ENCODE measurements at places on chromosomes 5 and 9. TPM values are rescaled to one million over a fixed set of nuclear protein-coding genes. Genes with fewer than 3 reads are reported as not detected.
A peak's percentile ranks its signal among the peaks of the same experiment; 100 is the strongest.

GRCh38 chr9:28135549-28135948 is 562.3 kb upstream of the C9orf72 start:
- no peaks in the 10 kb centered on the region for H3K4me1 ChIP-seq
- H3K36me3 ChIP-seq: no peaks in the 10 kb centered on the region
- H3K27me3 ChIP-seq: no peaks in the 10 kb centered on the region
- H3K4me3 ChIP-seq: no peak overlapping the region

- no peaks in the 10 kb centered on the region for H3K27me3 ChIP-seq
- DNase-seq: no peak
- H3K4me3 ChIP-seq: no peak overlapping the region
Observed at GRCh38 chr5:147084702-147085101, 150.1 kb upstream of the STK32A start.

DNA sequence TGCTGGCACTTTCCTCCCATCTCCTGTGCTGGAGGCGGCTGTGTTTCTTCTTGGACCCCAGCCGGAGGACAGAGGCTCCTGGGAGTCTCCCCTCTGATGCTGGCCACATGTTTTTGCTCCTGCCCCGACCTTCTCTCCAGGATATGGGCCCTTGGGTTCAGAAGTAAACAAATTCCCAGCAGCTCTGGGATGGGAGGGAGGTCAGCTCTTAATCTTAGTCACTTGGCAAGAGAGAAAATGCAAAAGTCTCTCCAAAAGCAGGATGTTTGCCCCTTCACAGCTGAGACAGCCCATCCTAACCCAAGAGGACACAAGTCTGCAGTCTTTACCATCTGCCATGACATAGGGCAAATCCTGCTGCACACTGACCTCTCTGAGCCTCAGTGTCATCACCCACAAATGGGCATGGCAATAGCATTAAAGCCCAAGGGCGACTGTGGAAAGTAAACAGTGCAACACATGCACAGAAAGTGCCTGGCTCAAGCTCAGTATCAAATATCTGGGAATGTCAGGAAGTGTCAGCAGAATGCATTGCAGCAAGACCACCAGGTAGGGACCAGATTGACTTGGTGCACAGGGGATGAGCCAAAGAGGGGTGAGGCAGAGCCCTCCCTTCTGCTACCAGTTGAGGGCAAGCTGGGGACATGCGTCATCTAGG is 117.0 kb upstream of the CXCL14 start:
- no peak overlapping the region for H3K27ac ChIP-seq
- H3K4me3 ChIP-seq: no peak overlapping the region
- DNase-seq: no peak
- no peaks in the 10 kb centered on the region for H3K27me3 ChIP-seq
- H3K4me1 ChIP-seq: no peaks in the 10 kb centered on the region

GRCh38 chr9:68995776-68996175 is 18.1 kb downstream of the PRKACG start:
- no peaks in the 10 kb centered on the region for H3K4me1 ChIP-seq
- no peaks in the 10 kb centered on the region for H3K36me3 ChIP-seq
- H3K27ac ChIP-seq: no peak overlapping the region
- peaks cover 6% of the 10 kb centered on the region for H3K27me3 ChIP-seq
- H3K4me3 ChIP-seq: no peak overlapping the region

DNA sequence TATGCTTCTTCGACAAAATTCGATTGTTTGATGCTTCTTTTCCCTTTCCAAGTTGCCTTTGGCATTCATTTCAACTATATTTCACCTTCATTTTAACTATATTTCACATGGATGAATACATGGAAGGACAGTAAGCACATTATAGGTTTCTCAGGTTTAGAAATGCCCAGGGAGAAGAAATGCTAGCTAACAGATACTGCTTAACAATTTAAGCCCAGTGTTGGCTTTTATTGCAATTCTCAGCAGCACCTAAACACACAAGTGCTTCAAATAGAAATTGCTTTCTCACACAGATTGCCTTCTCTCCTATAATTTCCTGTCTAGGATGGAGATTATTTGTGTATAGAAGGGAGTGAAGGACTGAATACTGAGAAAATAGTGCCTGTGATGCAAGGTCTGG is 30.2 kb upstream of the SMC5 start:
- no peak overlapping the region for H3K27ac ChIP-seq
- no peaks in the 10 kb centered on the region for H3K27me3 ChIP-seq
- no peak overlapping the region for H3K4me3 ChIP-seq
- H3K4me1 ChIP-seq: peaks cover 7% of the 10 kb centered on the region
- no peak for DNase-seq

DNA sequence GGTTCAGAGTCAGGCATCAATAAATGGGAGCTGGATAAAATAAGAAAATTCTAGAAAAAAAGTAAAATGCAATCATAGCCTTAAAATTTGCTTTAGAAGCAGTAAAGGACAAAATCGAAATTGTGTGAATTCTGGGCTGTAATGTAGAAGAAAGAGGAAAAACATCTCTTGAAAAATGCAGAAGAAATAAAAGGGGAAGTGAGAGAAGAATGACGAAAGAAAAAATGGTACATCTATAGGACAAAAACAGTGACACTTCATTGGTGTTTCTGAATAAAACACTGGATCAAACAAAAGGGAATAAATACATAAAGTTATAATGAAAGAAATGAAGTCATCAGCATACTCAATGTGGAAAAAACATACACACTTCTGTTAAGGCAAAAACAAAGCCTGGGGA is 642.3 kb downstream of the ACTL7B start:
- H3K27ac ChIP-seq: no peak overlapping the region
- no peaks in the 10 kb centered on the region for H3K36me3 ChIP-seq
- no peak overlapping the region for H3K4me3 ChIP-seq
- H3K4me1 ChIP-seq: no peaks in the 10 kb centered on the region
- DNase-seq: no peak

DNA sequence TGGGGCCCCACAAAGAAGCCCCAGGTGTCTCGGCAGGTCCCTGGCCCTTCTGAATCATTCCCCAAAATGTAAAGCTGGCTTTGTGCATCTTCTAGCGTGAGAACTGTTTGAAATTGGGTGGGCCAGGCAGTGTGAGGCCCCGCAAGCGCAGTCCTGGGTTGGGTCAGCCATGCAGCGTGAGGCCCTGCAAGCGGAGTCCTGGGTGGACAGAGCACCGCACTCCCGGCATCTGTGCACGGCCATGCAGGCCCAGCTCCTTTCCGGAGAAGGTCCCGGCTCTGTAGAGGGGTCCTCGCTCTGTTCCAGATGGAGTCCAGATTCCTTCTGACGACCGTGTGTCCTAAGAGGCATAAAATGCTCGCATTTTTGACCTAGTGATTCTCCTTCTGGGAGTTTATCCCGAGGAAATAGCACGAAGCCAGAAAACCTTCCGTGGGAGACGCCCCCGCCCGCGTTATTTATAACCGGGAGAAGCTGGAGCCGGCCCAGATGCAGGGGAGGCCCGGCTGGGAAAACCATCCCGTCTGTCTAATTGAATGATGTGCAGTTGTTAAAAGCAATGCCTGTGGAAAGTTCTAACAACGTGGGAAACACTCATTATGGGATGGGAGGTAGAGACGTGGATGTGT is 19.4 kb upstream of the NOTCH1 start:
- no peaks in the 10 kb centered on the region for H3K27me3 ChIP-seq
- no peak for DNase-seq
- H3K4me3 ChIP-seq: no peak overlapping the region
- H3K4me1 ChIP-seq: peaks cover 21% of the 10 kb centered on the region
- no peak overlapping the region for H3K27ac ChIP-seq

- no peak overlapping the region for H3K4me3 ChIP-seq
- H3K27ac ChIP-seq: no peak overlapping the region
- no peaks in the 10 kb centered on the region for H3K27me3 ChIP-seq
- no peaks in the 10 kb centered on the region for H3K4me1 ChIP-seq
Observed at GRCh38 chr5:125776656-125777139, 646.5 kb upstream of the GRAMD2B start.

DNA sequence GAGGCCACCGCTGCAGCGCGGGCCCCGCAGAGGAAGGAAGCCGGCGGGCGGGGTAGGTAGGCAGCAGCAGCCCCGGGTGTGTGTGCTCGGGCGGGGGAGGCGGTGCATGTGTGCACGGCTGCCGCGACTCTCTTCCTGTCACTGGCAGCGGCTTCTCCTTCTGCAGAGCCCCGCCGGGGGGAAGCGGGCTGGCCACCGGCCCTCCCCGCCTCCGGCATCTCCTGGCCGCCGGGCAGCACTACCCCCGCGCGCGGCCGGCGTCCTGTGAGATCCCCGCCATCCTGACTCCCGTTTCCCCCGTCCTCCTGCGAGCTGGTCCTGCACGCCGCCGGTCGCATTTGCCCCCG is 315 bp downstream of the PIK3R1 start:
- H3K27me3 ChIP-seq: no peaks in the 10 kb centered on the region
- peak overlapping the region; percentile 83 for H3K4me3 ChIP-seq
- peaks cover 2% of the 10 kb centered on the region for H3K4me1 ChIP-seq
- H3K36me3 ChIP-seq: no peaks in the 10 kb centered on the region
- peak overlapping the region; percentile 87 for H3K27ac ChIP-seq

DNA sequence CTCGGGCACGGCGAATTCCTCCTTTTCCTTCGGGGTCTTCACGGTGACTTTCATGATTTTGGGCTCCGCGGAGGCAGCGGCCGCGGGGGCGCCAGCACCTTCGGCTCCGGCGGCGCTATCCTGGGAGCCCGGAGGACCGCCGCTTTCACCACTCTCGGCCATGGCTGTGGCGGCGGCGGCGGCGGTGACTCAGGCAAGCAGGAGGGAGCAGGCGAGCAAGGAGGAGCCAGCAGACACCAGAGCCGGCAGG is 315 bp downstream of the UBQLN1 start:
- H3K4me1 ChIP-seq: no peaks in the 10 kb centered on the region
- peak overlapping the region; percentile 89 for H3K27ac ChIP-seq
- no peak for DNase-seq
- peak overlapping the region; percentile 82 for H3K4me3 ChIP-seq

GRCh38 chr9:75190762-75191161 is 102.4 kb downstream of the OSTF1 start:
- H3K4me1 ChIP-seq: no peaks in the 10 kb centered on the region
- H3K27me3 ChIP-seq: peaks cover under 1% of the 10 kb centered on the region
- DNase-seq: no peak
- H3K36me3 ChIP-seq: no peaks in the 10 kb centered on the region
- H3K27ac ChIP-seq: no peak overlapping the region
- H3K4me3 ChIP-seq: no peak overlapping the region

GRCh38 chr5:148443241-148443640 is 59.5 kb downstream of the FBXO38 start:
- no peak for DNase-seq
- H3K4me3 ChIP-seq: no peak overlapping the region
- peaks cover 11% of the 10 kb centered on the region for H3K36me3 ChIP-seq
- H3K27ac ChIP-seq: no peak overlapping the region
- H3K4me1 ChIP-seq: no peaks in the 10 kb centered on the region

DNA sequence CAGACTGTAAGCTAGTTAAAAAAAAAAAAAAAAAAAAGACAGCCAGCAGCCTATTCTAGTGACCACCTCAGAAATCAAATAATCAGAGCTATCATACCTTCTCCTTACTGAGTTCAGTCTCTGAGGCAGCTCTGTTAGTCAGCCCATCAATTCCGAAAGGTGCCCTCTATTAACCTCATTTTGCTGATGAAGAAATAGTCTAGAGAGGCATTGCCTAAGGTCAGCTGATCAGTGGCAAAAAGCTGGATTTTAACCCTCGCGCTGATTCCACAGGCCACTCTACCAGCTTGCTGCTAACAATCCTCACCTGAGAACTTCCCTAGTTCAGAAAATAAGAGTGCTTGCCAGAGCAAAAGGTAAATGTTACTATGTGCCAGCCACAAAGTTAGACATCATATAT is 172.0 kb downstream of the DENND1A start:
- H3K4me3 ChIP-seq: no peak overlapping the region
- 0 out of 2 replicates have a peak, but pooled peaks cover 1% of the 10 kb centered on the region for H3K36me3 ChIP-seq
- DNase-seq: no peak
- peaks cover 7% of the 10 kb centered on the region for H3K4me1 ChIP-seq

- H3K27me3 ChIP-seq: peaks cover 66% of the 10 kb centered on the region
- DNase-seq: no peak
- no peak overlapping the region for H3K27ac ChIP-seq
- peaks cover 7% of the 10 kb centered on the region for H3K4me1 ChIP-seq
Observed at GRCh38 chr5:139878093-139878492, 82.5 kb downstream of the PSD2 start.

KCNIP1 gene
- not detected for total RNA-seq

TPM2 gene
- total RNA-seq: 1,994 TPM

ENDOG gene
- total RNA-seq: 9.9 TPM

RGS7BP gene
- not detected for total RNA-seq

CDX1 gene
- 0.18 TPM for total RNA-seq

PCDHGB4 gene
- total RNA-seq: 16.4 TPM

Data from IMR-90 (cell line).